Fibroblast of the aortic adventitia (primary cell): ENCODE measurements at places on chromosomes 7 and 10. TPM values are rescaled to one million over a fixed set of nuclear protein-coding genes. Genes with fewer than 3 reads are reported as not detected.

Gene HOXA11
- not detected in 2 replicates for total RNA-seq

Gene ACSM6
- not detected in 2 replicates for total RNA-seq

Gene NPFFR1
- total RNA-seq, result not detected in 2 replicates

Gene MMD2
- not detected in 2 replicates for total RNA-seq

Gene CTAGE4
- 1.7 and 2.9 TPM in 2 replicates for total RNA-seq

Gene KCP
- total RNA-seq, result 0.09 and 1.6 TPM in 2 replicates

Gene PIP
- total RNA-seq, result not detected in 2 replicates

Gene CCDC201
- total RNA-seq, result 0.09 TPM in 1 of 2 replicates, not detected in the other

Gene SEPHS1
- total RNA-seq, result 9.8 and 35.2 TPM in 2 replicates

Gene ZCCHC24
- 38.8 and 56.0 TPM in 2 replicates for total RNA-seq

Gene CNNM2
- 5.7 and 6.1 TPM in 2 replicates for total RNA-seq

Gene PRF1
- not detected in 2 replicates for total RNA-seq

Gene FAM204A
- total RNA-seq, result 103 and 174 TPM in 2 replicates

Gene ANKRD2
- 0.27 and 0.57 TPM in 2 replicates for total RNA-seq

Gene FRMD4A
- 32.1 and 42.4 TPM in 2 replicates for total RNA-seq

Gene PIK3CG
- total RNA-seq, result 0.08 TPM in 1 of 2 replicates, not detected in the other

Gene AMPH
- 2.4 and 3.2 TPM in 2 replicates for total RNA-seq

Gene TMEM176A
- total RNA-seq, result not detected in 2 replicates

Gene CPA4
- total RNA-seq, result 7.7 and 29.6 TPM in 2 replicates

Gene FEZF1
- total RNA-seq, result not detected in 2 replicates

Gene PTF1A
- not detected in 2 replicates for total RNA-seq

Gene SLC18A3
- not detected in 2 replicates for total RNA-seq

Gene OGDHL
- under 0.01 and 0.57 TPM in 2 replicates for total RNA-seq

Gene MYO3A
- total RNA-seq, result not detected in 2 replicates

Gene MBL2
- not detected in 2 replicates for total RNA-seq

Gene NCF1
- total RNA-seq, result not detected in 2 replicates

Gene NKX1-2
- not detected in 2 replicates for total RNA-seq

Gene GPR15LG
- not detected in 2 replicates for total RNA-seq

Gene VAX1
- total RNA-seq, result not detected in 2 replicates

Gene GIMAP2
- total RNA-seq, result 0.27 and 0.98 TPM in 2 replicates
